ENCODE measurements at places on chromosomes 4 and X.

DNA sequence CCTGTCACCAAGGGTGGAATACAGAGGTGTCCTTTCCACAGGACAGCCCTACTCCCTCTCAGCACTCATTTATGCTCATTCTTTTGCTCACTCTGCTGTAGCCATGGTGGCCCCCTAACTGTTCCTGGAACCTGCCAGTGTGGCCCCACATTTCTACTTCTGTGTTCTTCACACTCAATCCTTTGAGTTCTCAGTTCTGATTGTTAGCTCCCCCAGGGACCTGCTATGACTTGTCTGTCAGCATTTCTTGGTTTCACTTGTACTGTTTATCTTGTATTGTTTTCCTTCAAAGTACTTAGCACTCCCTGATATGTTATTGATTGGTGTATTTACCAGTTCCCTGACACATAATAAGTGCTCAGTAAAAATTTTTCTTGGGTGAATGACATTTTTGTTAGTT, 14.9 kb downstream of the VBP1 start:
- no peak for DNase-seq

- DNase-seq, result no peak
Measured at GRCh38 chrX:150348365-150348764, 14.8 kb upstream of the MAMLD1 start.

DNA sequence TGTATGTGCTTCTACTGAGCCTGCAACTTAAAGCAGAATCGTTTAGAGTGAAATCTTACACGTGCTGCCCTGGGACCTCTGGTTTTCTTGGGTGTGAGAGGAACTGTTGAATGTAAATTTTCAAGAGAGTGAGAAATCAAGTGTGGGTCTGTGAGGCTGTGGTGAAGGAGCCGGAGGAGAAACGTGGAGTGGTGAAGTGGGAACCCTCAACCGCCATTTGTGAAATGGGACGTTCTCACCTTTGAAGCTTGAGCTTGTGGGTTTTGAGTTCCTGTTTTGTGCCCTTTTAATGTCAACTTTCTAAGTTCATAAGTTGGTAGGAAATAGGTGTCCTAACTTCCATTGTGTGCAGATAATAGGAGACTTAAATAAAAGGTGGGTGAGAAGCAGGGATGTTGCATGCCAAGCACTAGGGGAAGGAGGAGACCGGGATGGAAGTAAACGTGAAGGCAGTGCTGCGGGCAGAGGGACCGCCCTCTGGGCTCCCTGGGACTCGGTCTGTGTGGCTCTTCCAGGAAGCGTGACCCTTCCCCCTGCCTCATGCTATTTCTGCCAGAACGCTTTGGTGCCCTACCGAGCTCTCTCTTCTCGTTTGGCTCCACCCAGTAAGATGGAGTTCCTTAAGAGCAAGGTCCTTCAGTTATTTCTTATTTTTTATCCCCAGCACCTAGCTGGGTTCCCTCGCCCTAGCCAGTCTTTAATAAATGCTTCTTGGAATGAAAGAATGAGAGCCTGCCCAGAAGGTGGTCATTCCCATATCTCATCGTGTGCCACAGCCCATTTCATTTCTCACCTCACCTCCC, 56.0 kb downstream of the TMEM131L start:
- DNase-seq, result peak; percentile 34

DNA sequence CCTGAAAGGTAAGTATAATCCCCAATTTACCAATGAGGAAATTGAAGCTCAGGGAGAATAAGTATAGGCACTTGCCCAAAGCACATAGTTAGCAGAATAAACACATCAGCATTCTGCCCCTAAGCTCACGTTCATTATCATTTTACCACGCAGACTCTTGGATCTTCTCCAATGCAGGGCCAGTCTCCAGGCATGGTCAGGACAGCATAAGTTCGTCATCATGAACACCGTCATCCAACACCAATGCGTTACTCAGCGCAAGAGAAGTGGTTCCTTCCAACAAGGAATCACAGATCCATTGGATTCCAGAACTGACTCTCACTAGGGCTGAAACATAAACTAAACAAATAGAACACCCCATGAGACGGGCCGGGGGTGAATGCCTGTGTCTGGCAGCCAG, 86.5 kb upstream of the GPM6B start:
- no peak for DNase-seq

- no peak for DNase-seq
Measured at GRCh38 chr4:126136922-126137781, 822.4 kb downstream of the FAT4 start.

DNA sequence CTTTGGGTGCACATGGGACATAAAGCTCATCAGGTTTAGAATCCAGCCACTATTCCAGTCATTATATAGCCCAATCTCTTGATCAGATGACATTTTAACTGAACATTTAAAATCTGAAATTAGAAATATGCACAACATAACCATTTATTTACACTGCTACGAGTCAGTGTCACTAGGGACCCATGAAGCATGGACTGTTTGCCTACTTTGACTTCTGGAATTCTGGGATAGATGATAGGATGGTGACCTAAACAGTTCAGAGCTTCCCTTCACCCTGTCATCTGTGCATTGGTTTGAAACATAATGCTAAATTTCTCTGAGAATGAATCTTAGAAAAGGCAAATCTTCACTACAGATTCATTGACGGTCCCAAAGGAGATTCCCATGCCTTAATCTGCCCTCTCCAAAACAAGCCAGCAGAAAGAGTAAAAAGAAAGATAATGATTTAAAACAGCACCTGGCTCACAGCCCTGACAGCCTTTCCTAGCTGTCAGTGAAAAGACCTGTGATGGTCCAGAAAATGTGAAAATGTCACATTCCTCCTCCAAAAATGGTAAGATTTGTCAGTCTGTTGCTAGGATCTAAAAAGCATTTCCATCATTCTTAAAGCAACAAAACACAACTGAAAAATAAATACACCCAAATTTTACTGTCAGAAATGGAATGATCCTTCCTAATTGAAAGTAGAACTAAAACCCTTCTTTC, 18.9 kb upstream of the HERC3 start:
- no peak for DNase-seq

DNA sequence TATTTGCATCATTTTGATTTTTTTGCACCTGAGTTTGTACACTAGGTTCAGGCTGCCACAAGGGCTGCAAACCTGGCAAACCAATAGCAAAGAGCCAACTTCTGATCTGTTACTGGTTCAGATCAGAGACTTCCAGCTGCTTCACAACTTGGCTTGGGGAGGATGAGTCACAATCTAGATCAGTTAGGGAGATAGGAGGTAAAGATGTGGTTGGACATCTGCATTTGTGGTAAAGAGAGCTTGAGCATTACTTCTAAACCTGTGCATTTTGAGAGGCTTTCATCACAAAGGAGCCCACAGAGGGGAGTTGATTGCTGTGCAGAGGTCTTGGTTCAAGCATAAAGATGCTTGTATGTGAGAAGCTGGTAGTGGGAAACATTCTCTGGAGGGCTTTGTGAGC, 34.5 kb downstream of the LINC00632 start:
- DNase-seq, result no peak

DNA sequence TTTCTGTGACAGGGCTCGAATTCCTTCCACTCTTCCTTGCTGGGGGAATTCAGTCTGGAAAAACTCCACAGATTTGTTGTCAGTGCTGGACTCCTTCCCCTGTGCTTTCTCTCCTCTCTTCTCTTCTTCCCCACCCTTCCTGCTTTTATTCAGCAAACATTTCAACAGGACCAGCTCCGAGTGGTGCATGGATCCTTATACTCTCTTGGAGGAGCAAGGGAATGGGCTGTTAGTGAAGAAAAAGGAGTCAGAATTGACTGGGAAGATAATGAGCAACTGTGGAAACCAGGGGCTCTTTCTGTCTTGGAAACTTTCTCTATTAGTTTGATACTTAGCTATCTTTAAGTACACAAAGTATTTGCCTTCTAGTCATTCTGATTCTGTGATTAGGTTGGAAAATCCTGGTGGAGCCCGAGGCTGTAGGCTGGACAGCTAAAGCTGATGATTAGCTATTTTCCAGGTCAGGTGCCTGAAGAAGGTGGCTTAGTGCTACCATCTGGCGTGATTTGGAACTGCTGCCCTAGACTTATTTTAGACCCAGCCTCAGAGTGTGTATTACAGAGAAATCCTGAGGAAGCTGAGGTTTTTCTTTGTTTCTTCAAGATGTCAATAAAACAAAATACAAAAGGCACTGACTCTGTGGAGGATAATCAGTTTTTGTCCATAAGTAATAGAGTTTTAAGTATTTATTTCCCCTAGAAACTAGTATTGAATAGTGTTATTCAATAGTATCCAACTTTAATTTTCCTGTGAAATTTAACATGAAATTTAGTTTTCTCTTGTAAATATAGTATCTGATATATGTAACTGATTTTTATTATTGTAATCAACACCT, 38.4 kb downstream of the NAP1L5 start:
- DNase-seq, result no peak

DNA sequence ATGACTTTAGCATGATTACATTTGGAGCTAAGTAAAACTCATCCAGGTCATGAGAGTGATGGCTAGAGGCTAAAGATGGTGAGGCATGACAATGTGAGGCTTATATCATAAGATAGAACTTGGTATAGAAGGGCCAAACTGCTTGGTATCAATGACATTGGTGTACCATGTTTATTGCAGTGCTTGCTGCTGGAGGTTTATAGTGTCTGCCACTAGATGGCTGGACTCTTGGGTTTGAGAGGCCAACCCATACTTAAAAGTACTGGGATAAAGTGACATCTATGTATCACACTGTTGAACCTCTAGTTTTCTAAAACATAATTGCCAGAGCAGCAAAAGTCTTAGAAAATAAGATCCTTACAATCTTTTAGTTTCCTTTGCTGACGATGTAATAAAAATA, 83.0 kb upstream of the TACR3 start:
- DNase-seq, result no peak

GRCh38 chr4:94345266-94345665, 2.6 kb upstream of the HPGDS start:
- DNase-seq, result no peak

- no peak for DNase-seq
Measured at GRCh38 chr4:135532132-135532531, 1330.5 kb upstream of the PABPC4L start.

DNA sequence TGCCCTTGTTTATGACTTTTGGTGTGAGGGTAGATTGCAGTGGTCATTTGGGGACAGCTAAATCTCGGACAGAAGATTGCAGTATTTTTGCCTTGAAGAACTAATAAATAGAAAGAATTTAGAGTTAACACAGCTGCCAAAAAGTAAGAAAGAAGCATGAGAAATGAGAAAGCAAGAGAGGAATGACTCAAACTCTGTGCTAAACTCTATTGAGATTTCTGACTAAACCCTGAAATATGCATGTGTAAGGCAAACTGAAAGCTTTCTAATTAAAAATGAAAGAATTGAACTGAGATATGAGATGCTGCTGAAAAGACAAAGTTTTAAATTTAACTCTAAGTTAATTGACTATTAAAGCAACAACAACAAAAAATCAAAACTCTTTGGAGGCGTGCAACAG, 791.3 kb downstream of the RAB28 start:
- DNase-seq, result no peak

DNA sequence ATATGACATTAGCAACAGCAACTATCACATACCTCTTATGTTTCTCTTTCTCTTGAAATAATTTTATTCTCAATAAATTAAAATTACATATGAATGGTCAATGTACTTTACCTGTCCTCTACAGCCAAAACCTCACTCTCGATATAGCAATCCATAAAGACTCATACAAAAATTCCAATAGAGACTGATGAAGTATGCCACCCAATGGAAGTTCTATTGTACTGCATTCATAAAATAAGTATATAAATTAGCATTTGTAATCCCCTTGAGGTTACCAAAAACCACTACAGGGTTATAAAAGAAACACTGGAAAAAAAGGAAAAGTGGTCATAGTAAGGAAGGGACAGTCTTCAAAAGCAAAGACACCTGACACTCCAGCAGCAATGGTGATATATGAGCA, 32.8 kb downstream of the CLDN2 start:
- DNase-seq, result no peak

GRCh38 chr4:76830964-76831703, 66.8 kb downstream of the SOWAHB start:
- no peak for DNase-seq

DNA sequence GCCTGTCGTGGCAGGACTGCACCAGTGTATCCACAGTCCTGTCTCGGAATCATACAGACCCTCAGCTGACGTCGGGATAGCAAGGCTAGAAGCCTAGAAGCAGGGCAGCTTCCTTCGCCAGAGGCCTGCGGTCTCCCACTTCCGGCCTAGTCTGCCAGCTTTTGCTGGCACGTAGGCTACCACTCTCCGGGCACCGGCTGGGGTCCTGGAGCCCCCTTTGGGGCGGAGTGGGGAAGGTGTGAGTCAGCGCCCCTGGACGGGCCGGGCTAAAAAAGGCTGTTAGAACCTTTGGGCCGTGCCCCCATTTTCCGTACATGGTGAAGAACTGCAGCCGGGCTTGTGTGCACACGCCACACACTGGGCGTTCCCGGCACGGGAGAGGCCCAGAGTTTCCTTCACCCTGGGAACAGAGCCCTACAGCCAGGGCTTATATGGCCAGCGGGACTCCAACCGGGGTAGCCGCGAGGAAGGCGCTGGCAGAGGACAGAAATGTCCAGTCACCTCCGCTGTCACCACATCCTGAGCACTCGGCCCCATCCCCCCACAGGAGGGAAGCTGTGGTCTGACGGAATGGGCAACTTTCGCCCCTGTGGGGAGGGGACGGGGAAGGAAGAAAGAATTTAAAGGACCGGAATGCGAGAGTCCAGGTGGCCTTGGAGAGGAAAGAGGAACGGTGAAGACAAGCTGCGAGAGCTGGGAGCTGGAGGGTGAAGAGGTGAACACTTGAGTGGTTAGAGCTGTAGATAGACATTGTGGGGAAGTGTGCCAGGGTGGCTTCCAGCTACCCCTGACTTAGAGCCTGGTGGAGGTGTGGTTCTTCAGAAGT, 4.6 kb downstream of the MAGIX start:
- DNase-seq, result peak; percentile 32

DNA sequence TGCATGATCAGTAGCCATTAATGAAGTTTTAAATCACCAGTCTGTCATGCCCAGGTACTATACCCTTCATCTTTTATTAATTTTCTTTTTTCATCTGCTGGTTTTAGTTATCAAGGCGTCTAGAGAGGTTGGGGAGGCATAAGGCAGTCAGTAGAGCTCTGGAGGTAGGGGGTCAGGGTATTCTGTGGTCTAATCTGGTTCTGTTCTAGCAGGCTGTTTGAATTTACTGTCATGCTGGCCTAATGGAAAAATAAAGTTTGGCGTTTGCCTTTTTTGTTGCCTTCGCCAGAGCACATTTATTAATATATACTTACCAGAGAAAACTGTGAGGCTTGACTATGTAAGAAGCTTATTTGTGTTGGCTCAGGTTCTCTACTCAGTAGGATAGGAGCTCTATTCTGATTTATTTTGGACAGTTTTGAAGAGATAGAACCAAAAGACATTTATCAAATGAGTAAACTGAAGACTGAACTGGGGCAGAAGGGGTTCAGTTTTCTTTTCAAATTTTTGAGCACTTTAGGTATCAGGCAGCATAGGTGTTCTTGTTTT, 46.9 kb downstream of the TMEM131L start:
- DNase-seq, result no peak

GRCh38 chr4:109441862-109442458, 8.3 kb downstream of the SEC24B start:
- DNase-seq, result no peak

- no peak for DNase-seq
Measured at GRCh38 chrX:49915361-49916222, 6.8 kb upstream of the CLCN5 start.

Data from activated CD8-positive, alpha-beta memory T cell treated with anti-CD3 and anti-CD28 coated beads for 4 hours (primary cell).